NCI-H2029 (cell line): ENCODE measurements at places on chromosomes 13 and 19.

DNA sequence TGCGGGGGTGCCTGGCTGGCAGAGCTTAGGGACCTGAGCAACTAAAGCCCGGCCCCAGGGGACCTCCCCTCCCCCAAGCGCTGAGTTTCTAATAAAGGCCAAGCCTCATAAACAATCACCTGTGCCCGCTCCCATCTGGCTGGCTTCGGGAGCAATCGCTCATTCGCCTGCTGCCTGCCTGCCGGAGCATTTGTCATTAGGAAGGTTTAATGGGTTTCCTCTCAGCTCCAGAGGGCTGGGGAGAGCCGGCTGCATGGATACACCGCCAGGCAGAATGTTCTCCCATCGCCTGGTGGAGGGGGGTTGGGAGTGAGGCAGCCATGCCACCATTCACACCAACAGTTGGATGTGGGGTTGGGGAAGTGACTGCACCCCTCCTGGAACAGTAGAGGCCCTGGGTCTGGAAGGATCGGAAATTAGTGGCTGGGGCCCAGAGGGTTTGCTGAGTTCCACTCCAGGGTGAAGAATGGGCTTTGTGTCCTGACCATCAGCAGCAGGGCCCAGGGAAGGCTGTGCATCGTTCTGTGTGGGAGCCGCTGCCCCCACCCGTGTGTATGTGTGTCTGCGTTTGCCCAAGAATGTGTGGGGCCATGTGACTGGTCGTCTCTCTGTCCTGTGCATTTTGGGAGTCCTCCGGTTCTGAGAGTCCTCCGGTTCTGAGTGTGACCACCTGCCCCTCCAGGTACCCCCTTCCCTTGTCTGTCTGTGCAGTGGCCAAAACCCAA lies 15.3 kb downstream of the PIN1 start:
- DNase-seq, result no peak

- no peak for DNase-seq
Observed at GRCh38 chr19:41311072-41311471, 1.1 kb downstream of the CCDC97 start.

DNA sequence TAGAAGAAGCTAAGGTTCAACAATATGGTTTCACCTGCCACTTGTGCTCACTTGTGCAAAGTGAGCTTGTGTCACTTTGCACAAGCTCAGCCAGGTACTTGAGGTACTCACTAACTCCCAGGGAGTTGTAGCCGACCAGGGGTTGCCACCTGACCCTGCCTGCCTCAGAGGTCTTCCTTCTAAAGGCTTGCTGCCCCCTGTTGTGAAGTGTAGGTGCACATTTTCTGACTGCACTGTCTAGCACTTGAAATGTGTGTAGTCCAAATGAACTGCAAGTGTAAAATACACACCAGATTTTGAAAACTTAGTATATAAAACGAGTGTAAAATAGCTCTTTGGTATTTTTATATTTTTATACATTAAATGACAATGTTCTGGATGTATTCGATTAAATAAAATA lies 230.8 kb downstream of the DLEU7 start:
- DNase-seq, result no peak

DNA sequence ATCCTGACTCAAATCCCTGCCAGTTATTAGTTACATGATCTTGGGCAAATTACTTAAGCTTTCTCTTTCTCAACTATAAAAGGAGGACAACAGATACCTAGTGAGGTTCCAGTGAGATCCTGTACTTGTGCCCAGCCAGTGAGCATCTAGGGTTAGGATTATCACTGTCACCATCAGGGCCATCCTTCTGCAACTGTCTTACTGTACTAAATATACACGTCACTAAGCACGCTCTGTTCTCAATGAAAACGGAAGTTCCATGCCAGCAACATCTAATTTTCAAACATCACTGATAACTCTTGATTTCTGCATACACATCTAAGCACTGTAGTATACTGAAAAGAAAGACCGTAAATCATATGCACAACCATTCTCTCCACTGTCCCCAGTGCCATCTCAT lies 70.0 kb downstream of the FOXO1 start:
- DNase-seq, result no peak

GRCh38 chr19:17244618-17245534 lies 843 bp downstream of the NR2F6 start:
- no peak for DNase-seq

GRCh38 chr19:14097532-14098151 lies 7.1 kb upstream of the SAMD1 start:
- DNase-seq, result no peak

- no peak for DNase-seq
Observed at GRCh38 chr13:114039471-114040141, 65.7 kb upstream of the C13orf46 start.

DNA sequence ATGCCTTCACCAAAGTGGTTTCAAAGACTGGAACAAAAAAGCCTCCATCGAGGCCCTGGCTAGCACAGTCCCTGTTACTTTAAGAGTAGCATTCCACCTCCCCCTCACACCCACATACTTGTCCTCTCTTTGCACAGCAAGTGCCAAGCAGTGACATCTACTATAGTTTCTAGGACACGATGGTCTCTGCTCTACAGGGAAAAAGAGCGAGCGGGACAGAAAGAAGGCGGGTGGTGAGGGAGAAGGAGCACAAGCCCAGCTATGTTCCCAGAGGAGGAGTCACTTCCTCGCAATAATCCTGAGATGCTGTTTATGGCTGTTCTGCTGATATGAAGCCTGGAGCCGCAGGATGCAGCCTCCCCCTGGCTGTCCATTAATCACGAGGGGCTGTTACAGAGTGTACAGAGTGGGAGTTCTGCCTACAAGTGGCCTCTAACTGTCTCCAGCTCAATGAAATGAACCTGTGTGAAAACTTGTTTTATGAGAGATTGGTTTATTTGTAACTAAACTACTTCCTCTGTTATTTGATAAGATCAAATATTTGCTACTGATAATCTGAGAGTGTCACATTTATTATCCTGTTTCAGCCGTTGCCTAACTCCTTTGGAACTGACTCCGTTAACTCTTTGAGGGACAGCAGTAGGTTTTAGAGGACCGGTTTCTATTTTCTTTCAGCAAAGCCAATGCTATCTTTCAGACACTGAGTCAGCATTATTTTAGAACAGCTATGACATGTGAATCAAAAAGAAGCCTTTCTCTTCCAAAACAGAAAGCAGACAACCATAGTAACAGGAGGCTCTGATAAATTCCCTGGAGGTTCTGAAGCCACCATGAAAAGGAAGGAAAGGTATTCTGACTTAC lies 208.0 kb downstream of the SPRY2 start:
- DNase-seq, result peak; percentile 17

DNA sequence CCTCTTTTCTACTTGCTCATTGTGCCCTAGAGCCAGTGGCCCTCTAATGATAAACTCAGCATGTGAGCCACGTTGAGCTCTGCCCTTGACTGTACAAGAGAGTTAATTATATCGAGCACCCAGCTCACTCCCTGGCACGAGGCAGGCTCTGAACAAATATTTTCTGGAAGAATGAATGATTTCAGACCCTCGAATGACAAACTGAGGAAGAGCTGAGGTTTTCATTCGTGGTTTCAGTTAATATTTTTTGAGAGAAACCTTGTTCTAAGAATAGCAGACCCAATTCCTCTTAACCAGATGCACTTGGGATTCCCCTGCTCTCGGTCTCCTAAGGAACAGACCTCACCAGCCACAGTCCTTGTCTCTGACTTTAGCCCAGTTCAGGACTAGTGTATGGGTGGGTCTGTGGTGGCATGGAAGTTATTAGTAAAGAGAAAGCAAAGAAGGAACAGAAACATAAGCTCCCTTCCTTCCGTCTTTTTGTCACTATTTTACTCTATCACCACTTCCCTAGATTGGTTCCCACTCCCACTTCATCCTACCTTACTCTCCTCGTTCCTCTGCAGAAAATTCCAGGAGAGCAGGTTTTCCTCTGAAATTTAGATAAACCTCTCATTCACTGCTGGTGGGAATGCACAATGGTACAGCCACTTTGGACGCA lies 22.1 kb upstream of the WDFY2 start:
- DNase-seq, result no peak

DNA sequence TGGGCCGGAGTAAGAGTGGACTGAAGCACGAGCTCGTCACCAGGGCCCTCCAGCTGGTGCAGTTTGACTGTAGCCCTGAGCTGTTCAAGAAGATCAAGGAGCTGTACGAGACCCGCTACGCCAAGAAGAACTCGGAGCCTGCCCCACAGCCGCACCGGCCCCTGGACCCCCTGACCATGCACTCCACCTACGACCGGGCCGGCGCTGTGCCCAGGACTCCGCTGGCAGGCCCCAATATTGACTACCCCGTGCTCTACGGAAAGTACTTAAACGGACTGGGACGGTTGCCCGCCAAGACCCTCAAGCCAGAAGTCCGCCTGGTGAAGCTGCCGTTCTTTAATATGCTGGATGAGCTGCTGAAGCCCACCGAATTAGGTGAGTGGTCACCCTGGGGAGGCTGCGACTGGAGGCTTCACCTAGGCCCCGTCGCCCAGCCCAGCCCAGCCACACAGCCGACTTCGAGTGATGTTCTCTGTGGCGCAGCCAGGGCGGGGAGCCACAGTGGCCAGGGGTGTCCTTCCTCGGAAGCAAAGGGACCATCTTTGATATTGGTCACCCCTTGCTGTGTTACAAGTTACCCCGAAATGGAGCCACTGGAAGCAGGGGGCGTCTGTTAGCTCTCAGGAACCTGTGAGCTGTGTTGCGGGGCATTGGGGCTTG lies 5.6 kb downstream of the PIAS4 start:
- DNase-seq, result no peak

DNA sequence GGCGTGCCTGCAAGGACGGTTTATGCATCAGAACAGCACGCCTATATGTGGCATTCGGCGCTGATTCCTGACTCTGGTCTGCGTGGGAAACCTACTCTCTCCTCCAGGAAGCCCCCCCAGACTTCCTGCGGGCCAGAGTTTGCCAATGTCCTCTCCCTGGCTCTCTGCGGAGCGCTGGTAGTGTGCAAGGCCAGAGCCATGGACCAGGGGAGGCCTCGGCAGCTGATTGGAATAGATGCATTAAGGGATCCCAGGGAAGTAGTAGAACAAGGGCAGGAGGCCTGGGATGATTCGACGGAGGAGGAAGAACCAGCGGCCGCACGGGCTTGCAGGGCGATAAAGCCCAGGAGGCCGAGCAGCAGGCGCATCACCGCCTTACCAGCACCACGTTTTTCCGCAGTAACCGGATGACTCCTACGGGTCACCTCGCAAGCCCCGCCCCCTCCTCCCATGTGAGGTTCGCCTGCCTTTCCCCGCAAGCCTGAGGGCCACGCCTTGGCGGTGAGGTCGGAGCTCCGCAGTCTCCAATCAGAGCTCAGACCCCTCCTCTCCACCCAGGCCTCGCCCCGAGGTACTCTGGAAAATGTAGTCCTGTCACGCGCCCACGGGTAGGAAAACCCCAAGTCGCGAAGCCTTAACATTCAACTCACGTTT lies 5.0 kb downstream of the CLEC11A start:
- no peak for DNase-seq

DNA sequence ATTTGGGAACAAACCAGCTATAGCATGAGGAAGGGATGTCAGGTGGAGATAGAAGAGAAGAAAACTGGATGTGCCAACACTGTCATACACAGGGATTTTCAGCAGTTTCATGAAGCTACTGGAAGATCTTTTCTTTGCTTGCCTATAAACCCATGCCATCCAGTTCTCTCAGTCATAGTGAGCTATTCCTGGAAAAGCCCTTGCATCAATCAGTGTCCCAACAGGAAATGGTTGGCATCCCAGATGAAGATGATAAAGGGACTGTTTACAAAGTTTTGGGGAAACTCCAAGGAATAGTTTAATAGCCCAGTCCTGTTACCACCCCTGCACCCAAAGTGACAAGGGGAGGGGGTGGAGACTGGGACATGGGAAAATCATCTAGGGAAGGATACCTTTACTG lies 58.5 kb upstream of the ARGLU1 start:
- no peak for DNase-seq
